ENCODE measurements at places on chromosomes 16 and 17. TPM values are rescaled to one million over a fixed set of nuclear protein-coding genes. Genes with fewer than 3 reads are reported as not detected.

SULT1A4 gene
- 33.0 TPM for total RNA-seq

MSLN gene
- total RNA-seq = 3.3 TPM

OTOA gene
- 0.14 TPM for total RNA-seq

DDX5 gene
- 670 TPM for total RNA-seq

CCL17 gene
- not detected for total RNA-seq

ZPBP2 gene
- total RNA-seq = not detected

DRC3 gene
- total RNA-seq = 1.4 TPM

Data from A549 treated with GW870086 at 1 μM for 4 hours (cell line).